ENCODE measurements at places on chromosomes 2 and 18. TPM values are rescaled to one million over a fixed set of nuclear protein-coding genes. Genes with fewer than 3 reads are reported as not detected.

The ATRAID gene
- 93.6 TPM for total RNA-seq

The RGPD8 gene
- 11.0 TPM for total RNA-seq

The IL36RN gene
- total RNA-seq, result not detected

DNA sequence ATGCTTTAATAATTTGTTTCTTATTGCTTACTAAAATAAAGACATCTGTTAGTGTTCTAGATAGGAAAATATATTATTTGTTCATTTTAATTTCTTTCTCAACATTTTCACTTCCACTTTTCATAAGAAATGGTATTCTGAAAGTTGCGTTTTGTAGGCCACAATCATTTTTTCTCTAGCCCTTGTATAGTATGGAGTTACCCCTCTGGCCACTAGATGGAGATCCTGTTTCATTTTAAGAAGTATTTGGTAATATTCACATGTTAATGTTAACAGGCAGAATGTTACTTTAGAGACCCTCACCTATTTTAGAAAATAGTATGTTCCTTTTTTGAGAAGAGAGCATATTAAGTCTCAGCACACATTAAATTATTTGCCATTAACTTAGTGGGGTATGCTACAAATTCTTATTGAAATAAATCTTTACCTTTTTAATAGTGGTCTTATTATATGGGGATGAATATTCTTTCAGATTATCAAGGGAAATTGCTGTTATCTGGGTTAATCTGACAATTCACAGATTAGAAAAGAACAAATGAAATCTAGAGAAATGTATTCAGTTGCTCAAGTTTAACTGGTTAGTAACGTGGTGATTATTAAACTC lies 73.9 kb upstream of the TTC27 start:
- peak; percentile 12 for DNase-seq

- DNase-seq, result no peak
Measured at GRCh38 chr2:154032220-154032619, 160.5 kb downstream of the GALNT13 start.
